ENCODE measurements at places on chromosomes 16 and 17. TPM values are rescaled to one million over a fixed set of nuclear protein-coding genes. Genes with fewer than 3 reads are reported as not detected.

Gene MPV17L
- 11.7 TPM for total RNA-seq

Gene KCNG4
- total RNA-seq = not detected

Gene RHBDL1
- total RNA-seq = 11.5 TPM

Gene GAS2L2
- not detected for total RNA-seq

Gene GAST
- not detected for total RNA-seq

Gene MLYCD
- 6.5 TPM for total RNA-seq

Gene BICDL2
- total RNA-seq = 17.5 TPM

Gene JUP
- 177 TPM for total RNA-seq

Gene KRT33B
- total RNA-seq = not detected

Gene THUMPD1
- total RNA-seq = 88.0 TPM

Gene MXRA7
- 46.6 TPM for total RNA-seq

Gene PRR15L
- total RNA-seq = not detected

Gene OR3A1
- 0.89 TPM for total RNA-seq

Gene PMFBP1
- total RNA-seq = 1.3 TPM

Gene HBZ
- not detected for total RNA-seq

DNA sequence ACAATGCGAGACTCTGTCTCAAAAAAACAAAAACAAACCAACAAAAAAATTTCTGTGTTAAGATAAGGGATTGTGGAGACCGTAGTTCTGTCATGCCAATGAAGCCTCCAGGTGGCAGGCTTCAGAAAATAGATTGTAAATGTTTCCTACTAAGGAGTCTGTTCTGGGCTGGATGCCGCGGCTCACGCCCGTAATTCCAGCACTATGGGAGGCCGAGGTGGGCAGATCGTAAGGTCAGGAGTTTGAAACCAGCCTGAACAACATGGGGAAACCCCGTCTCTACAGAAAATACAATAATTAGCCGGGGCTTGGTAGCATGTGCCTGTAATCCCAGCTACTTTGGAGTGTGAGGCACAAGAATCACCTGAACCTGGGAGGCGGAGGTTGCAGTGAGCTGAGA, 4.4 kb upstream of the SNX29 start:
- H3K27me3 ChIP-seq = no peaks in the 10 kb centered on the region
- H3K4me1 ChIP-seq = no peaks in the 10 kb centered on the region
- H3K4me3 ChIP-seq = no peak overlapping the region
- no peak overlapping the region for H3K27ac ChIP-seq

GRCh38 chr16:66902648-66903543, 15.8 kb downstream of the CDH16 start:
- no peak overlapping the region for H3K4me3 ChIP-seq
- H3K36me3 ChIP-seq = no peaks in the 10 kb centered on the region
- DNase-seq = no peak
- H3K4me1 ChIP-seq = peaks cover 8% of the 10 kb centered on the region
- no peak overlapping the region for H3K27ac ChIP-seq
- H3K27me3 ChIP-seq = no peaks in the 10 kb centered on the region

GRCh38 chr16:56607675-56608042, 725 bp upstream of the MT2A start:
- peaks cover 69% of the 10 kb centered on the region for H3K27me3 ChIP-seq
- no peaks in the 10 kb centered on the region for H3K36me3 ChIP-seq
- no peak overlapping the region for H3K27ac ChIP-seq

GRCh38 chr16:64993464-64993863, 128.4 kb downstream of the CDH11 start:
- DNase-seq = no peak
- H3K4me1 ChIP-seq = no peaks in the 10 kb centered on the region
- no peak overlapping the region for H3K27ac ChIP-seq

- peak overlapping the region; percentile 11 for H3K4me3 ChIP-seq
- no peaks in the 10 kb centered on the region for H3K27me3 ChIP-seq
Observed at GRCh38 chr16:85062323-85062722, 34.7 kb downstream of the KIAA0513 start.

- peak; percentile 94 for DNase-seq
- H3K27ac ChIP-seq = peak overlapping the region; percentile 99
Observed at GRCh38 chr16:4273858-4274311, 1.1 kb upstream of the TFAP4 start.

- H3K27ac ChIP-seq = no peak overlapping the region
- no peaks in the 10 kb centered on the region for H3K4me1 ChIP-seq
- H3K27me3 ChIP-seq = no peaks in the 10 kb centered on the region
- peak; percentile 94 for DNase-seq
Observed at GRCh38 chr16:62225675-62226074, 189.4 kb upstream of the CDH8 start.

DNA sequence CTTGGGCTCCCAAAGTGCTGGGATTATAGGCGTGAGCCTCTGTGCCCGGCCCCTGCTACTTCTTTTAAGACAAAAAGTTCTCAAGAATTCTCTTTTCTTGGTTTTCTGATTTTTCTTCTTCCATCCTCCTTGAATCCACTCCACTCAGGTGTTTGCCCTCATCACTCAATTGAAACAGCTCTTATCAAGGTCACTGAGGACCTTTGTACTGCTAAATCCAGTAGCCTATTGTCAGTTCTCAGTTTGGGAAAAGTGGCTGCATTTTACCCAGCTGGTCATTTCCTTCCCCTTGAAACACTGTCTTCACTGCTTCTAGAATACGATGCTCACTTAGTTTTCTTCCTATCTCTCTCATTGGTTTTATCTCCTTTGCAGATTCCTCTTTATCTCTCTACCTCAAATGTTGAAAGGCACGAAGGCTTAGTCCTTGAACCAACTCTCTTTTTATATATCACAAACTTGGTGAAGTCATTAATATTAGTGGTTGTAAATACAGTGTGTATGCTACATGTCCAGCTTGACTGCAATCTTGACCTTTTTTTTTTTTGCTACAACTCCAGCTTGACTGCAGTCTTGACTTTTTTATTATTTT, 29.8 kb downstream of the ZNRF1 start:
- H3K4me1 ChIP-seq = no peaks in the 10 kb centered on the region
- no peak overlapping the region for H3K27ac ChIP-seq
- H3K36me3 ChIP-seq = no peaks in the 10 kb centered on the region

- DNase-seq = peak; percentile 11
- H3K4me3 ChIP-seq = no peak overlapping the region
- H3K4me1 ChIP-seq = no peaks in the 10 kb centered on the region
- no peak overlapping the region for H3K27ac ChIP-seq
- H3K36me3 ChIP-seq = no peaks in the 10 kb centered on the region
- no peaks in the 10 kb centered on the region for H3K27me3 ChIP-seq
Observed at GRCh38 chr17:9875441-9875840, 29.6 kb downstream of the RCVRN start.

- no peaks in the 10 kb centered on the region for H3K27me3 ChIP-seq
- no peak overlapping the region for H3K27ac ChIP-seq
- DNase-seq = no peak
- no peaks in the 10 kb centered on the region for H3K36me3 ChIP-seq
- no peak overlapping the region for H3K4me3 ChIP-seq
Observed at GRCh38 chr16:68283801-68284598, 19.7 kb downstream of the SLC7A6 start.

GRCh38 chr16:1673424-1674151, 4.5 kb upstream of the JPT2 start:
- DNase-seq = no peak
- H3K27me3 ChIP-seq = no peaks in the 10 kb centered on the region
- peaks cover 3% of the 10 kb centered on the region for H3K4me1 ChIP-seq
- H3K27ac ChIP-seq = no peak overlapping the region
- H3K36me3 ChIP-seq = no peaks in the 10 kb centered on the region

GRCh38 chr16:30472328-30472942, at the start of gene ITGAL:
TSS of gene ITGAL (plus strand) at chr16:30472742. CDS start at chr16:30472838, 96 bp downstream.
- H3K36me3 ChIP-seq = no peaks in the 10 kb centered on the region
- peaks cover 13% of the 10 kb centered on the region for H3K27me3 ChIP-seq
- no peak for DNase-seq
- no peak within 1 kb of the TSS for H3K27ac ChIP-seq
- no peak within 1 kb of the TSS for H3K4me3 ChIP-seq
- H3K4me1 ChIP-seq = no peaks in the 10 kb centered on the region

DNA sequence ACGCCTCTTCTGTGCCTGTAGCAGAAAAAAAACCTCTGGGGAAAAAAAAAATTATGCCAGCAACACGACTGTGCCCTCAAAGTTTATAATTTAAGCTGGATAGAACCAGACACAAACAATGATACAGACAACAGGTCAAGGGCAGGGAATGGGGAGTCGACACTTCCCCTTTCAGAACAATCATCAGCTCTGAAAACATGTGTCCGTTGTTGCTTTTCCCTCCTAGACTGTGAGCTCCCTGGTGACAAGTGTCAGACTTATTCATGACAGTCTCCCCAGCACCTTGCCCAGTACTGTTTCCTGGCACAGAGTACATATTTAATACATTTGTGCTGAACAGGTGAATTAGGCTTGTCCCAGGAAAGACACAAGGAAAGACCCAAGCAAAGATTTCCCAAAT, 178.3 kb downstream of the SOX9 start:
- H3K27me3 ChIP-seq = no peaks in the 10 kb centered on the region
- DNase-seq = no peak
- no peak overlapping the region for H3K4me3 ChIP-seq
- H3K4me1 ChIP-seq = no peaks in the 10 kb centered on the region

- no peak overlapping the region for H3K27ac ChIP-seq
- no peak overlapping the region for H3K4me3 ChIP-seq
- no peaks in the 10 kb centered on the region for H3K4me1 ChIP-seq
- no peaks in the 10 kb centered on the region for H3K27me3 ChIP-seq
Observed at GRCh38 chr17:17580662-17581470, 10.6 kb downstream of the PEMT start.

DNA sequence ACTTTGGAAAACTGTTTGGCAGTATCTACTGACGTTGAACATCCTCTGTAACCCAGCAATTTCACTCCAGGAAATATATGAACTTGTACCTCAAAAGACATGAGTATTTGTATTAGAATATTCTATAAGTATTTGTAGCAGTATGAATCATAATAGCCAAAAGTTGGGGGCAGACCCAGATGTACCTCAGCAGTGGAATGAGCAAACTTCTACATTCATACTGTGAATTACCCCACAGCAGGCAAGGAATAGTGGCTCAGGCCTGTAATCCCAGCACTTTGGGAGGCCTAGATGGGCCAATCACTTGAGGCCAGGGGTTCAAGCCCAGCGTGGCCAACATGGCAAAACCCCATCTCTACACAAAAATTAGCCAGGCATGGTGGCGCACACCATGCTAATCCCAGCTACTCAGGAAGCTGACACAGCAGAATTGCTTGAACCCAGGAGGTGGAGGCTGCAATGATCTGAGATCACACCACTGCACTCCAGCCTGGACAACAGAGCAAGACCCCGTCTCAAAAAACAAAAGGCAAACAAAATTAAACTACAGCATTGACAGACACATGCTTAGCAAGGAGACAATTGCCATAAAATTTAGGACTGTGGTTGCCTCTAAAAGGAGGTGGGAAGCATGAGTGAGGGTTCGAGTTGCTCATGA, 11.2 kb upstream of the HELZ start:
- H3K4me1 ChIP-seq = 0 out of 2 replicates have a peak, but pooled peaks cover 4% of the 10 kb centered on the region
- DNase-seq = no peak
- no peak overlapping the region for H3K27ac ChIP-seq
- H3K36me3 ChIP-seq = no peaks in the 10 kb centered on the region
- no peak overlapping the region for H3K4me3 ChIP-seq

DNA sequence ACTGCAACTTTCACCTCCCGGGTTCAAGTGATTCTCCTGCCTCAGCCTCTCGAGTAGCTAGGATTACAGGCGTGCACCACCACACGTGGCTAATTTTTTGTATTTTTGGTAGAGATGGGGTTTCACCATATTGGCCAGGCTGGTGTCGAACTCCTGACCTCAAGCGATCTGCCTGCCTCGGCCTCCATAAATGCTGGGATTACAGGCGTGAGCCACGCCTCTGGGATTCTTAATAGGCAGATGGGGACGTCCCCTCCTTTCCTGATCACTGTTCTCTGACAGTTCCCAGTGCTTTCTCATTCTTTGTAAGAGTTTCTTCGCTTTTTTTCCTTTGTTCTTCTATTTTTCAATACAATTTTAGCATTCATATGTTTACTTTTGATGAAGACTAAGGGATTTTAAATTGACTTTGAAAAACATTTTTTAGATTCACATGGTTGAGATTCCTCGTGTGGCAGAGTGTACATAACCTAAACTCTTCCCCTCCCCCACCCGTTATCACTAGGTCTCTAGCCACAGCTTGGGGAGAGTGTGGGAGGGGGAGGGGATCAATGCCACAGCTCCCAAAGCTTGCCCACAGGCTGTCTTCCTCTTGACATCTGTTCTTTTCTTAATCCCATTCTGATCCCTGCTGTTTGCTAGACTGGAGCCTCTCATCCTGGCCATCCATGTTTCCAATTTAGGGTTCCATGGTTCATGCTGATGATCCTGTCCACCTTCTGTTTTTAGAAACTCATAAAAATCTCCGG, 11.0 kb downstream of the ADORA2B start:
- H3K4me1 ChIP-seq = peaks cover 7% of the 10 kb centered on the region
- no peak overlapping the region for H3K4me3 ChIP-seq
- peak; percentile 62 for DNase-seq
- no peak overlapping the region for H3K27ac ChIP-seq

All from GM23338 (cell line).